IMR-90 (cell line): ENCODE measurements at places on chromosomes 5 and 9. TPM values are rescaled to one million over a fixed set of nuclear protein-coding genes. Genes with fewer than 3 reads are reported as not detected.

PCDHA1 gene
- polyA plus RNA-seq, result 0.05 and 0.07 TPM in 2 replicates

DNA sequence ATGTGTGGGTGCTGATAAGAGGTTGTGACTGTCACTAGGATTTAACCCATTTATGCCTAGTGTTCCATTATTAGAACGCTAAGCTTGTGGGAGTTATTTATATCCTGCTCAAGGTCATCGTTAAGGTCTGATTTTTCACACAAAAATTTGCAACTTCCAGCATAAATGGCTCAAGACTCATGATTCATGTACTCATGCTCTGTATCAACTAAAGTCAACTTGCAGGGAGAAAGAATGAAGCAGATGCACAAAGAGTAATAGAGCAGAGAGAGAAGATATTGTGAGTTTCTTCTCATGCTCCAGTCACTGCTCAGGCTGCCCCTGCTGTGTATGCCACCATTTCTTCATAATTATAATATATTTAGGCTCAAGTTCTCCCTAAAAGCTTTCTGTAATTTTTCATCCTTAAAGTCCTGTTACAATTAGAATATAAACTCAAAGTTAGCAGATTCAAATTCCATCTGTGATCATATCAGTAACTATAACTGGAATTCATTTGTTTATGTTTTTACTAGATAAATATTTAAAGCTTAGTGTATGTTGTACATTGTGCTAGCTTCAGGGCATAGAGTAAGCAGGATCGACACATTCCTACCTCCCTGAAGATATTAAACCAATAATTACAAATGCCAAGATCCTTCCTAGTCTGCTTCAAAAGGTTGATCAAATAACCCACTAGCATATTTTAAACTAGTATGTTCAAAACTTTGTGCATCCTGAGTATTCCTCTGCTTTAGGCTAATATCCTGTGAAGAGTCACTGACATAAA is 136.7 kb downstream of the NUDT12 start:
- peak; percentile 69 for DNase-seq
- H3K4me1 ChIP-seq, result peaks cover 12% of the 10 kb centered on the region
- H3K36me3 ChIP-seq, result no peaks in the 10 kb centered on the region
- peak overlapping the region; percentile 46; the same call in 1 of the 2 replicates for H3K27ac ChIP-seq

PAEP gene
- not detected in 2 replicates for polyA plus RNA-seq

MPDZ gene
- 14.6 and 18.8 TPM in 2 replicates for polyA plus RNA-seq

GRCh38 chr9:122058709-122059108 is 34.4 kb downstream of the TTLL11 start:
- 0 out of 2 replicates have a peak, but pooled peaks cover 4% of the 10 kb centered on the region for H3K36me3 ChIP-seq
- no peaks in the 10 kb centered on the region for H3K27me3 ChIP-seq
- no peak overlapping the region for H3K4me3 ChIP-seq
- DNase-seq, result no peak

DNA sequence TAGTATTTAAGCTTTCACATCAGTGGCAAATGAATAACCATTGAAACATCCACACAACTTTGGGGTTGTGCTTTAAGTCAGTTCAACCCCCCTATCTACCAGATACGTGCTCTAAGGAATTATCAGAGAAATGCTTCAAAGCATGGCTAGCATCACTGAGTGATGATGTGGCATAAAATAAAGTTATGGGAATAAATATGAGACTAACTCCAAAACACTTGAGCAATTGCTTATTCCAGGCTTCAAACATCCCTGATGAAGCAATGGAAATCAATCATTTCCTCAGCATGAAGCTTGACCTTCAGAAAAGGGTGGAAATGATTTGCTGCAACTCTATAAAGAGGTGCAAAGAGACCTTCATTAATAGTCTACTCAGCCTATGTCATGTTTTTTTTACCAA is 292.0 kb upstream of the SMC2 start:
- no peak overlapping the region for H3K27ac ChIP-seq
- H3K4me3 ChIP-seq, result no peak overlapping the region
- H3K4me1 ChIP-seq, result no peaks in the 10 kb centered on the region
- H3K27me3 ChIP-seq, result no peaks in the 10 kb centered on the region
- no peaks in the 10 kb centered on the region for H3K36me3 ChIP-seq

DNA sequence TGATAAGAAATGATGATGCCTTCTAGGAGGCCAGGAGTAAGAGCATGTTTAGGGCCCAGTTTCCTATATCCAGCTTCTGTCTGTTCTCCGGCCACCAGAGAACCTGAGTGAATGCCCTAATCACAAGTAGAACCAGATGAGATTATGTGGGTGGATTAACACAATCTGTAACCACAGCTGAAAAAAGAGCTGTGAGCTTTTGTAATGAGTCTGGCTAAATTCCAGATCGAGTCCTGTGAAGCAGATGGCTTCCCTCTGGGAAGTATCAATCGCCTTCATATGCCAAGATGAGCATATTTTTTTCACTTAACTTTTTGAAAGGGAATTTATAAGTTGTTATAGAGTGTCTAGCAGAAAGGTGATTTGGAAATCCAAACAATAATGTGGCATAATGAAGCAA is 99.8 kb downstream of the NNT start:
- no peak overlapping the region for H3K4me3 ChIP-seq
- H3K27me3 ChIP-seq, result no peaks in the 10 kb centered on the region
- H3K27ac ChIP-seq, result no peak overlapping the region
- peak; percentile 23 for DNase-seq
- H3K36me3 ChIP-seq, result peaks cover 4% of the 10 kb centered on the region; the same call in 1 of the 2 replicates
- no peaks in the 10 kb centered on the region for H3K4me1 ChIP-seq

PCDHGB7 gene
- 7.4 and 8.1 TPM in 2 replicates for polyA plus RNA-seq
